ENCODE measurements at places on chromosomes 13 and 19.

GRCh38 chr13:77423296-77423695 is 96.4 kb upstream of the MYCBP2 start:
- DNase-seq = no peak

GRCh38 chr19:43526884-43527859 is at the start of gene ETHE1:
ETHE1 (minus strand) TSS chr19:43527201; CDS start chr19:43527177, 24 bp downstream.
- no peak for DNase-seq

- no peak for DNase-seq
These were observed 37.6 kb downstream of the NFIX start for GRCh38 chr19:13032837-13033236.

DNA sequence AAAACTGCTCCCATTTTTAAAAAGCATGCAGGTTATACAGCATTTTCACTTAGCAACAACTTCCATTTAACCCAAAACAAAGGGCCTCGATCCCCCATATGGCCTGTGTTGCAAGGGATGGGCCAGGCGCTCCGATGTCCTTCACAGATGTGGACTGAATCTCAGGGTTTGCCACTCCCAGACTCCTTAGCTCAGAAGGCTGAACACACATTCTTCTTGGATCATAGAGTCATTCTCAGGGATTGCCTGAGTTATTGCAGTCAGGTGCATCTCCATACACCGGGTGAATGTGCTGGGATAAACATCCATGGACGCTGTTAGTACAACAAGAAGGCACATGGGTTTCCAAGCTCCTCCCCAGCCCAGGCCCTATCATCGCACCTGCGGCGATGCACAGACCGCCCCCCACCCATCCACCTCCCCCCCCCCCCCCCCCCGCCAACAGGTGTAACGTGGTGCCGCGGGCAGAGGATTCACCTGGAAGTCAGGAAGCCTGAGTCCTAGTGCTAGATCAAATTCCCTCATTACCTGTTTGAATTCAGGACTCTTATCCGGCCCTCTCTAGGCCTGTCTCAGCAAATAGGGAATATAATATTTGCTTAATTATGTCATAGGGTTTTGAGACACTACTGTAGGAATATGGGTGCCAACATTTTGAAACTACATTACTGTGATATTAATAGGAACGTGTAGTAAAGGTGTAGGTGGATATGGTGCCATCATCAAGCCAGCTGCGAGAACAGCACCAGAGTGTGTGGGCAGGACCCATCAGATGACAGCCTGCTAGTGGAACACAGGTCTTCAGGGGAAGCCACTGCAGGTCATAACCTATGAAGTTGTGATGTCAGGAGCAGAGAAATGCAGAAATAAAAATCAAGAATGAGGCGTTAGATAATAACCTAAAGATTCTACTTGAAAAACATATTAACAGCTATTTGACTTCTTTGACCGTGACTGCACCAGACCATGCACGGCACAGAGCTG is 110.9 kb downstream of the SACS start:
- no peak for DNase-seq

DNA sequence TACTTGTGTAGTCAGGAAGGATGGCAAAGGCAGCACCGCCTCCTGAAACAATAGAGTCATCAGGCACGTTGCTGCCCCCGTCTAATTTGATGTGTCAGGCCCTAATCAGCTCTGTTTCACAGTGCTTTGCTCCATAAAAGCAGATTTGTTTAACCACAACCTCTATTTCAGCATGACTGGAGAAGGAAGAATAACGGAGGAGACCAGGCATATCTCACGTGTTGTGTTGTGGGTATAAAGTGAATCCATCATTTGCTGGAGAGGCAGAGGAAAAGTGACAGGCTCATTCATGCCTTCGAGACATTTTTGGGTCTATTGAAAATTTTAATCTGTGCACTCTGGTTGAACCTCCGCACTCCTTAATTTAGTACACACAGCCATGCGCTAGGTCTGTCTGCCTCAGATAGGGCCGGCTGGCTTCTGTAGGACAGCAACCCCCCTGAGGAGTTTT is 940.4 kb upstream of the SLC10A2 start:
- DNase-seq = no peak

- no peak for DNase-seq
These were observed 11.3 kb upstream of the CACNG8 start for GRCh38 chr19:53951436-53951835.

- DNase-seq = no peak
These were observed 359.3 kb downstream of the TDRD3 start for GRCh38 chr13:60756306-60756705.

DNA sequence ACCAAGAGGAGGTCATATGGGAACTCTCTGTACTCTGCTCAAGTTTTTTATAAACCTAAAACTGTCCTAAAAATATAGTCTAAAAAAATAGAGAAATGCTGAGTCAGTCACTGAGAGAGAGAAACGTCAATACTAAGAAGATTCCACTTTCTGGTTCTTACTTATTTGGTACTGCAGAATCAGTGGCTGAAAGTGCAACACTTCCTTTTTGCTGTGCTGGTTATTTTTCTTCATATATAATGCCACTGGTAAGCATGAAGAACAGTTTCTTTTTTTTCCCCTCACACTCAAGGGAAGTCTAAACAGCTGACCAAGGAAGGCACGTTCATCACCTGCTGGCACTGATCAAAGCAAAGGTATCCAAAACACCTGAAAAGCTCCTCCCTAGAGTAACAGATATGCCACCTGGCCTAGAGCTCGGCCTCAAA is 44.3 kb upstream of the N4BP2L1 start:
- no peak for DNase-seq

DNA sequence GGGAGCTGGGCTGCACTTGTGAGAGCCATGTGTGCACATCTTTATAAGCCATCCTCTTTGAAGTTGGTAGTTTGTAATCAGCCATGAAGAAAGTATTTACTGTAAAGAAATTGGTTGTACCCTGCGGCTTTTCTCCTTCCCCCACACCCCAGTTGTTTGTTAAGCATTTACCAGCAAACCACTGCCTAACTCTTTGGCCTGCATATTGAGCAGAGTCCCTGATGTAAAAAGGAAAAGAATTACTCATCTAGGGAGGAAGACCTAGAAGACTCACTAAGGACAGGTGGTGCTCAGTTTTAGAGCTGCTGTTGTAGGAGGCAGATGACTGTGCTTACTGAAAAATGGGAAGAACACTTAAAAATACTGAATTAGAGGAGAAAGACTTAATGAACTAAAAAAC is 245.3 kb downstream of the PCCA start:
- DNase-seq = no peak

- peak; percentile 74 for DNase-seq
These were observed 75.3 kb upstream of the GPC6 start for GRCh38 chr13:93151277-93151676.

DNA sequence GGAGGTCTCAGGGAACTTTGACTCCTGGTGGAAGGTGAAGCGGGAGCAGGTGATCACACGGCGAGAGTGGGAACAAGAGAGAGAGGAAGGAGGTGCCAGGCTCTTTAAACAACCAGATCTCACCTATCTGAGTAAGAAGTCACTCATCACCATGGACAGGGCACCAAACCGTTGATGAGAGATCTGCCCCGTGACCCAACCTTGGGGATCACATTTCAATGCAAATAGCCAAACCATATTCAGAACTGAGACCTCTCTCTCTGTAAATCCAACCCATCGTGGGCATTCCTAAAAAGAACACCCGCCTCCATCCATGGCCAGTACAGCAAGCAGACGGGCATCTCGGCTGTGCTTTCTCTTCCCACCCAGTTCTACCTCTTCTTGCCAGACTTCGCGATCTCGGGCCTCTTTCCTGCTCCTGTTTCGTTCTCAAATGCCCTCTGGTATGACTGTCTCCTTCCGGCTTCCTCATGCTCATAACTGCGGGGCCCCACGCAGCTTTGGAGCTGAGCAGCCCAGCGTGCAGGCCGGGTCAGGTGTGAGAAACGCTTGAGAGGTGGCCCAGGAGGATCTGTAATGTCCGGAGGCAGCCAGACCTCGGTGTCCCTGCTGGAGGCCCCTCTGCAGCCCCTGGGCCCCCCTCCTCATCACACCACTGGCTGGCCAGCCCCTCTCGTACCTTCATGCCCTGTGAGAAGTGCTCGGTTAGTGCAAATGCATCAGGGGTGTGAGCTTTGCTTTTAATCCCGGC is 97.0 kb upstream of the GPR183 start:
- no peak for DNase-seq

GRCh38 chr13:32362574-32362973 is 47.3 kb downstream of the BRCA2 start:
- DNase-seq = no peak

DNA sequence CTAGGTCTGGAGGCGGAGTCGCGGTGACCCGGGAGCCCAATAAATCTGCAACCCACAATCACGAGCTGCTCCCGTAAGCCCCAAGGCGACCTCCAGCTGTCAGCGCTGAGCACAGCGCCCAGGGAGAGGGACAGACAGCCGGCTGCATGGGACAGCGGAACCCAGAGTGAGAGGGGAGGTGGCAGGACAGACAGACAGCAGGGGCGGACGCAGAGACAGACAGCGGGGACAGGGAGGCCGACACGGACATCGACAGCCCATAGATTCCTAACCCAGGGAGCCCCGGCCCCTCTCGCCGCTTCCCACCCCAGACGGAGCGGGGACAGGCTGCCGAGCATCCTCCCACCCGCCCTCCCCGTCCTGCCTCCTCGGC is at the start of gene SLC5A5:
Gene SLC5A5 (plus strand): TSS at position 68 of the 373 bp plus-strand sequence. CDS start 375 bp downstream, outside the sequence.
- no peak for DNase-seq

DNA sequence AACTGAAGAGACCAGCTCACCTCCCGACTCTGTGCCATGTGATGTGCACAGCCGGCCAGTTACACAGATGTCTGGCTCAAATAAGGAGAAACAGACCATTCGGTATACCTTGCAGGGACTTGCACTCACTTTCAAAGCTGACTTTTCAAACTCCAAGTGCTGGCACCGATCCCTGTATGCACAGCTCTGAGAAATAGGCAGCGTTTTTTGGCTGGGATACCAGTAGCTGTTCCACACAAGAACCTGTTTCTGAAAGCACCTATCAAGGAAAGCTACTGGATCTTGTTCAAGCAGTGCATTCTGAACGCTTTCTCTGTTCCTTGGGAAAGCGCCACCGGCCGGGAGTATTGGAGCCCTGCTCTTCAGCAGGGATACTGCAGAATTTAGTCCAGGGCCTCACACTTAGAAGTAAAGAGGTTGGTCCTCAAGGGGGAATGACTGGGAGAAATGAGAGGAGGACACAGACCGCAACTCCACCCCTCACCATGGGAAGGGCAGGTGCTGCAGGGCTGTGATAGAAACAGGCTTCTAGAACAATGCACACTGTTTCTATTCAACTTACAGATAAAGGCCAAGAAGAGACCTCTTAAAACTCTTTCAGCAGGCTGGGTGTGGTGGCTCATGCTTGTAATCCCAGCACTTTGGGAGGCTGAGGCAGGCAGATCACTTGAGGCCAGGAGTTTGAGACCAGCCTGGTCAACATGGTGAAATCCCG is 53.6 kb upstream of the PABPC3 start:
- no peak for DNase-seq

GRCh38 chr13:80203496-80203895 is 137.4 kb downstream of the SPRY2 start:
- no peak for DNase-seq

DNA sequence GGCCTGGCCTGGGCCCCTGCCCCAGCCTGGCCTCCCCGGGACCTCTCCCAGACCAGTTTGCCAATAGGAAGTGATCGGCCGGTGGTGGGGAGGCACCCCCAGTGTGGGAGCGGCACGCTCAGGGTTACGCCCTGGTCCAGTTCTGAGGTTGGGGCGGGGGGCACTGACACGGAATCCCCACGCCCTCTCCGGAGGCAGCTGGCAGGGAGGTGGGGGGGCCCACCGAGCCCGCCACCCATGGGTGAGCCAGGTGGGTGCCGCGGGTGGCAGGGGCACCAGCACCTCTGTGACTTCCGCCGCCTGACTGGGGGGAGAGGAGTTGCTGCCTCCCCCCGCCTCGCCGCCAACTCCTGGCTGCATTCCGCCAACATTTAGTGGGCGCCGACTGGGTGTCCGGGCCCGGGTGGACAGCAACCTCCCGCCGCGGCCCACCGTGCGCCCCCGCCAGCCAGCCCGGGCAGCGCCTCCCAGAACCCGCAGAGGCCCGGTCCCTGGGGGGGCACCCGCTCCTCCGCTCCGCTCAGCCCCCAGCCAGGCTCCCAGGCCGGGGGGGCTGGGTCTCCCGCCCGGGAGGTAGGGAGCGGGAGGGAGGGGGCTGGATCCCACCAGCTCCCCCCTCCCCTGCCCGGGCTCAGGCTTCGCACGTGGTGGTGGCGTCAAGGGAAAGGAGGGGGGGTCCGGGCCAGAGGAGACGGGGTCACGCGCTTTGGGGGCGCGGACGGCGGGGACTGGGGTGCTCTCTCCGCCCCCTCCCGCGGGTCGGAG is 2.0 kb downstream of the ZBTB7A start:
- DNase-seq = no peak

DNA sequence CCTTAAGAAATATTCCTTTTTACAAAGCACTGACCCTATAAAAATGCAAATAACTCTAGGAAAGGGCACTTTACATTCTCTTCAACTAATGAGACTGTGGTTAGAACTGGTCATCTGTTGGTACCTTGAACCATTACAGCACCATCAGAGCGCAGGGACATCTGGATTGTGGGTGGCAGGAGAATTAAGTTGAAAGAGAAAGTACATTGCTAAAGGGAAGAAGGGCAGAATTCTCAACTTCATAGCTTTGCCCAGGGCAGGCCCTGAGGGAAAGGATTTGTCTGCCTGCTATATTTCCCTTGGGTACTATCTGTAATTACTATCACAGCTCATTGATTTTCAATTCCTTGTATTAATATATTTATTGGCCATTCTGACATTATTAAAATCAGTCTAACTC is 196.8 kb downstream of the KLF12 start:
- no peak for DNase-seq

- DNase-seq = peak; percentile 8
These were observed 25.1 kb downstream of the SIPA1L3 start for GRCh38 chr19:37931881-37932655.

- DNase-seq = no peak
These were observed 211.8 kb downstream of the PCCA start for GRCh38 chr13:100300708-100301107.

DNA sequence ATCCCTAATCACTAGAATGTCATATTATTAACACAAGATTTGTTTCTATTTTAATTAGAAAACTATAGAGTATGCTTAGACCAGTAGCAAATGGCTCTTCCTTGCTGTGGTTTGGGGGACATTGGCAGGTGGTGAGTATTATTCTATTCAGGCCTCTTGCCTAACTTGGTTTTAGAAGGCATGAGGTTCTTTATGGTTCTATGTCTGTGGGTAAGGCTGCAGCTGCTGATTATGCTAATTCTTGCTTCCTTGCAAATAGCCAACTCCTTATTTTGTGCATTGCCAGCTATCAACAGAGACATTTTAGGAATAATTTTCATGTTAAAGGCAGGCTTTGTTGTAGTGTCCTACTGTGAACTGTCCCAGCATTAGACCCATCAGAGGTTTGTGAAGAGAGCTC is 1344.9 kb downstream of the UQCRFS1 start:
- no peak for DNase-seq

- DNase-seq = peak; percentile 97
These were observed at the start of gene GSK3A for GRCh38 chr19:42242512-42243409. GSK3A (minus strand) TSS chr19:42242602; CDS start chr19:42242465, 137 bp downstream.

GRCh38 chr19:46772170-46773017 is 16.0 kb downstream of the SLC1A5 start:
- DNase-seq = no peak

- DNase-seq = no peak
These were observed 167.1 kb downstream of the PCDH9 start for GRCh38 chr13:67063036-67063435.

GRCh38 chr13:95627590-95627989 is 16.9 kb downstream of the DZIP1 start:
- peak; percentile 21 for DNase-seq

- no peak for DNase-seq
These were observed 338.3 kb downstream of the POU4F1 start for GRCh38 chr13:78265098-78265497.
